ENCODE measurements at places on chromosomes 13 and 19. TPM values are rescaled to one million over a fixed set of nuclear protein-coding genes. Genes with fewer than 3 reads are reported as not detected.

DNA sequence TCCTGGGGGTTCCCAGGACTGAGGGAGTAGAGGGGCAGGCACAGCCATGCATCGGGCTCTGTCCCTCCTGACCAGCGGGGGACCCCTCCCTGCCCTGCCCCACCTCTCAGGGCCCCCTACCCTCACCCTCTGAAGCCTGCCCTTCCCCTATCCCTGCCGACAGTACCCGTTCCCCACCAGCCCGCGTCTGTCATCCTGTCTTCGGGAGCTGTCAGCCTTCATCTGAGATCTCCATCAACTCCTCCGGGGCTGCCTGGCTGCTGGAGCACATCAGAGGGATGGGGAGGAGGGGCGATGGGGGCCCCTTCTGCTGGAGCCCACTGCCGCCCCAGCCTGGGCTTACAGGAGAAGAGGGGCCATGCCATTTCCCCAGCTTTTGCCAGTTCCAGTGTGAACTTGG lies 6.2 kb upstream of the SHD start:
- DNase-seq, result no peak

The ZNF667 gene
- total RNA-seq, result 9.4 TPM

The PSG1 gene
- total RNA-seq, result not detected

DNA sequence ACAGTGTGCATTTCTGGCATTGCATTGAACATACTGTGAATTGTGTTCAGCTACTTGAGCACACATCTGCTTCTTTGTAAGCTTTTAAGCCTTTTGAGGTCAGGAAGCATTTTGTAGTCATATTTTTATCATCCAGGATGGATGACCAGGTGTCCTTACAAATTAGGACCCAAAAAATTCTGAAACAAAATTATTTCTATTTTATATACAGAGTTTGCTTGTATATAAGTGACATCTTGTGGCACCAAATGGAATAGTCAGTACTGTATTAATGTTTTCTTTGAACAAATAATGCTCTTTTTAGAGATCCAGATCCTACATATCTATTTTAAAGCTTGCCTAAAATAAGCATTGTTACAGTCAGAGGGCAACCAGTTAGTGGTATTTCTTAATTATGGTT lies 9.5 kb upstream of the SUPT20H start:
- DNase-seq, result no peak

The LAIR1 gene
- total RNA-seq, result 36.1 TPM

- no peak for DNase-seq
Measured at GRCh38 chr19:5228932-5229777, 111.5 kb downstream of the PTPRS start.

- no peak for DNase-seq
Measured at GRCh38 chr13:114102131-114102520, 30.3 kb downstream of the RASA3 start.

The ANKLE1 gene
- total RNA-seq, result 0.83 TPM

DNA sequence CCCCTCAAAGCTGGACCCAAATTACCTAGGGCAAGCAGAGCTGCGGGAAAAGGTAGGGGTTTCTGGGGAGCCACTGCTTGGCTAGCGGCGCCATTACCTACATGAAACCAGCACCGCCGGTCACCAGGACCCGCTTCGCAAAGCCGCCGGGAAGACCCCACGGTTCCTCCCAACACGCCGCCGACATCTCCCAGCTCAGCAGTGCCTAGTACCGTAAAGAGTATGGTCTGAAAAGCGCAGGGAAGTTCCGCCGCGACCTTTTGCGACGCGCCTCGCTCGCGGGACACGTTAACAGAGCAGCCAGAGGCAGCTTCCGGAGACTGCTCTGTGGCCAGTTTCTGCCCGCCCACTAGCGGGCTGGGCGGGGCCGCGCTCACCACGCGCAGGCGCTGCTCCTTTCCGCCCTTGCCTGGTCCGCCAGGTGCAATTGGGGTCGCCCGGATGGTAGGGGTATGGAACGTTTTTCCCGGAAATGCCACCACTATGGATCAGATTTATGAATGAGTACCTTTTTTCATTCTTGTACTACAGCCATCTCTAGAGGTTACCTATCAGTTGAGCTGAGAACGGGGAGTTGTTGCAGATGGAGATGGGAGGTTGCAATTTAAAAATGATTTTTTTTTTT lies at the start of gene TGDS:
TGDS (minus strand) TSS at position 203 of the 625 bp plus-strand sequence; CDS start at position 187, 16 bp downstream.
- DNase-seq, result peak; percentile 92

DNA sequence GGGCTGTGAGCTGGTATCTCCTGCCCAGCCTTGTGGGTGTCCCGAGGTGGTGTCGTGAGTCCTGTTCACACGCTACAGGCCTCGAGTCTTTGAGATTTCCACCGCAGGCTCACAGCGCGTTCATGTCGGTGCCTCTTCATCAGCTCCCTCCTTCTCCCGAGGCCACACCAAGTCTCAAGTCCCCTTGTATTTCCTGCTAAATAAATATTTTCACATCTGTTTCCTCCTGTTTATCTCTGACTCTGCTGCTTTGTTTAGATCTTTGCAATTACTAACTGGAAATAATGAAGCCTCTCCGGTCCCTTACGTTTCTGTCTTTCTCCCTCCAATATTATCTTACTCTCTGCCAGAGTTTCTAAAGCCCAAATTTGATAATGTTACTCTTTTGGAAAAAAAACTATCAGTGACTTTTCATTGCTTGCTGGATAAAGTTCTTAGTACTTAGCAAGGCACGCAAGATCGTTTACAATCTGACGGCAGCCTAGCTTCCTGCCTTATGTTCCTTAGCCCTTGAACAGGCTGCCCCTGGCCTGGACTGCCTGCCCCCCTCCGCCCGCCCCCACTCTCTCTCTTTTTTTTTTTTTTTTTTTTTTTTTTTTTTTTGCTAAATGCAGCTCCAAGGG lies 130.5 kb upstream of the RNF113B start:
- no peak for DNase-seq

DNA sequence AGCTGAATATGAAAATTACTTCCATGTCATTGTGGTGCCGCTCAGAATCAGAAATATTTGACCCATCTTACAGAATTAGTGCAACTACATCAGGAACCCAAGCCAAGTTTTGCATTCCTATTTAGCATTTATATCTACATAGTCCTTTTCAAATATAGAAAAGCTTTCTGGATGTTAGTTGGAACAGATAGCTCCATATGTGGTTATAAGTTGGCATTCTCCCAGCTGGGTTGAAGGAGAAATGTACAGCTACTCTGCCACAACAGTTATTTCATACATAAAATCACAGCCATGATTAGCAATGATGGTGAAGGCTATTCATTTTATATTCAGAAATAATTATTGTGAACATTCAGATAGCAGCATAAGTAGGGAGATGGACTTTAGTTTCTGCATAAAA lies 28.2 kb downstream of the HPN start:
- DNase-seq, result no peak

GRCh38 chr13:29494520-29494919 lies 101.0 kb downstream of the SLC7A1 start:
- no peak for DNase-seq

The ZNF556 gene
- not detected for total RNA-seq

GRCh38 chr13:85508683-85509329 lies 290.4 kb downstream of the SLITRK6 start:
- peak; percentile 28 for DNase-seq

All from mucosa of gallbladder (tissue), 1 donor.